ENCODE measurements at places on chromosomes 1 and 21.

- DNase-seq, result no peak
Observed at GRCh38 chr1:234897754-234898454, 230.7 kb downstream of the TOMM20 start.

DNA sequence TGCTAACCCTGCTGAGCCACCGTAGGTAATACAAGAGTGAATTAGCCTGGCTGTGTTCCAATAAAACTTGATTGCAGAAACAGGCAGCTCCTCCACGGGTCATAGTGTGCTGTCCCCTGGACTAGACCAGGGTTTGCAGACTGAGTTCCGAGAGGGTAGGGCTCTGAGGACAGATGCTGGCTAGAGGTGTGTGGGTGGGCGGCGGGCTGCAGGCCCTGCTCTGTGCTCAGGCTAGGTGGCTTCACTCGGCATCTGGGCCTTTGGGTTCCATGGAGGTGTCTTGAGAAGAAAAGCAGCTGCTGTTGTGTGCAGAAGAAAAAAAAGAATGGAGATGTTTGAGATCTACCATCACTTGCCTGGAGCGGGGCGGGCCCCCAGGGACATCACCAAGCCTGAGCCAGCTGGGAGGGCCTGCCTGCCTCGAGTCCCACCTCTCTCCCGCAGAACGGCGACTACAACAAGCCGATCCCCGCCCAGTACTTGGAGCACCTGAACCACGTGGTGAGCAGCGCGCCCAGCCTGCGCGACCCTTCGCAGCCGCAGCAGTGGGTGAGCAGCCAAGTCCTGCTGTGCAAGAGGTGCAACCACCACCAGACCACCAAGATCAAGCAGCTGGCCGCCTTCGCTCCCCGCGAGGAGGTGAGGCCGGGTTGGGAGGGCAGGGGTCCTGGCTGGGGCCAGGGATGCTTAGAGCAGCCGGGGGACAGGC, 7.9 kb downstream of the TMEM201 start:
- no peak for DNase-seq

DNA sequence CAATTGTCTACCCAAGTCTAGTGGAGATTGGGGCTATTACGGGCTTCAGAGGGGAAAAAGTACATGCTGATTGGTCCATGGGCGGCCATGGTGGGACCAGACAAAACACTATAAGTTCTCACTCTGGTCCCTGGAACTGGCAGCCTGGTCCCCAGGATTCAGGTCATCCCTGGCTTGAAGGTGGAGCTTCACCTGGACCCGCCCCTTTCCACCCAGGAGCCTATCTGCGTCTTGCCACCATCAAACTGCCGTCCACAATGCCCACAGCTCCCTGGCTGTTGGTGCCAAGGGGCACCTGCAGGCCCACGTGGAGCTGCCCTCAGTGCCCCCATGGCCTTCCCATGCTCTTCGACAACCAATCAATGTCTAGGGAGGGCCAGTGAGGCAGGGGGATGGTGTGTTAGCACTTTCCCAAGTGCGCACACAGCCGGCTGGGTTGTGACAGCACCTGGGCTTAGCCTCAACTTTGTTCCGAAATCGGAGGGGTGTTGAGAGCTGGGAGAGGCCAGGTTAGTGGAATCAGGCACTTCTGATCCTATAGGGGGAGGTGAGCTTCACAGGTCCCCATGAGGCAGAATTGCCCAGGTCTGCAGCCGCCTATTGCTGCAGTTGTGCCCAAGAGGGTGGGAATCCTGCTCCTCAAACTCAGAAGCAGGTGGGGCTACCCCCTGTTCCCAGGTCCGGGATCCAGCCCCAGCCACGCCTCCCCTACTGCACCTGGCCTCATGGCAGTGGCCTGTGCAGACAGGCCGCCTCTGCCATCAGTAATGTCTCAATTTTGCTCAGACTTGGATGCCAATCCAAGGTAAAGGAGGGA, 1369.4 kb upstream of the PRMT6 start:
- DNase-seq, result peak; percentile 44

- DNase-seq, result no peak
Observed at GRCh38 chr1:42317308-42317707, 17.7 kb downstream of the FOXJ3 start.

GRCh38 chr1:209704584-209704983, at the start of gene HSD11B1:
TSS of gene HSD11B1 (plus strand) at chr1:209704846. CDS start at chr1:209704943, 97 bp downstream.
- DNase-seq, result peak; percentile 21

GRCh38 chr1:31886866-31887265, 51.3 kb downstream of the PTP4A2 start:
- no peak for DNase-seq

DNA sequence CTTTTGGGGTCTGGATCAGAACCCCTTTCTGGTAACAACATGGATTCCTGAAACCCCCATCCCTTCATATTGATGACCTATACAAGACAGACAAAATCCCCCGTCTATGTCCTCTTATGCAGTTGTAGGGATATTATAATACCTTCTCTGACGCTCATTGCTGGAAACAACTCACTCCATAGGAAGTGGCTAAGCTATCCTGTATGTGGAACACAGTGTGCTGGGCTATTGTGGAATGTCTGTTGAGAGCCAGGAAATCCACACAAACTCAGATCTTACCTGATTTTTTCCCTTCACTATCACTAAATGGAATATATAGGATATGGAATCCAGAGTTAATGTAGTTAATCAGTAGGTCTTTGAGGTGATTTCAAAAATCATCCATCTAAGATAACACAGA, 17.7 kb upstream of the PIK3R3 start:
- DNase-seq, result no peak

- peak; percentile 74 for DNase-seq
Observed at GRCh38 chr21:26846036-26846931, 1.1 kb upstream of the ADAMTS1 start.

GRCh38 chr1:224523676-224524075, 89.1 kb upstream of the WDR26 start:
- no peak for DNase-seq

DNA sequence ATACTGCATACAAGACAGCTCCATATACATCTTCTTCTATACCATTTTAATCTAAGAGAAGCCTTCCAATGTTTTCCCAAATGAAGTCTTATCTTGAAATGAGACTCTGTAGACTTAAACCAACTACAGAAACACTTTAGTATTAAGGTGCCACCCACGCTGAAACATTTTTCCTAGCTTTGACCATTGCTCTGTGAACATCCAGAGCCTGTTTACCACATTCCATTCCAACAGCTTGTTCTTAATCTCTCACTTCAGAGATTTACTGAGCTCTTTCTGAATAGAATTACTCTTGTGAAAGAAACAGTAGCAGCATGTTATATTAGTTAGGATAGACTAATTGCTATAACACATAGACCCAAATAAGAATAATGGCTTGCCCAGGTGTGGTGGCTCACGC, 19.6 kb upstream of the POGZ start:
- DNase-seq, result no peak

- no peak for DNase-seq
Observed at GRCh38 chr1:14326857-14327256, 271.6 kb upstream of the KAZN start.

DNA sequence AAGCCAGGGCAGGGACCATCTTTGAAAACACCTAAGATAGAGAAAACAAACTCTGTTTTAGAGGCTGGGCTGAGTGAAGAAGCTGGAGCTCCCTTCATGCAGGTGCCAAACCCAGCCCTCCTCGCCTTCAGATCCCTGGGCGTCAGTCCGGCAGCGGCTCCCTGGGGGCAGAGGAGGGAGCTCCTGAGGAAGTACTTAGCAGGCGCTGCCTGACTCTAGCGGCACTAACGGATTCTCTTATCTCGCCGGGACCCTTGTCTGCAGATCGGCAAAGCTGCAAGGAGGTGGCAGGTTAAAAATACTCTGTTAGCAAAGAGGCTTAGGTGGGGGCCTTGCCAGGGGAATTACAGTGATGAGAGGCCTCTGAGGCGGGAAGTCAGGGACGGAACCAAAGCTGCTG, 79.6 kb downstream of the PLXNA2 start:
- DNase-seq, result no peak

DNA sequence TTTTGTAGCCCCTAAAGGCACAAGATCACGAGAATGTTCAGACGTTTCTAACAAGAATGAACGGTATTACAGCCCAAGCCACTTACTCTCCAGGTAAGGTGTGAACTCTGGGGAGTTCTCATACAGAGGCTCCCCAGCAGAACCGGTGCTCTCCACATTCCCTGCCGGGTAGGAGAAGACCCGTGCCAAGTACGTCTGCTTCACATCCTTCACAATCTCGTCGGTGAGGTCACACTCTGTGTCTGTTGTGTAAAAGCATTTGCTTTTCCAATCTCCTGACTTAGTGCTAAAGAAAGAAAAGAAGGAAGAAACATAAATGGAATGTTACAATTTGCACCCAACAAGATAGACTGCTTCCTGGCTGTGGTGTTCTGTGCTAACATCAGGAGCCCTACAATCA, 5.7 kb downstream of the F3 start:
- DNase-seq, result no peak

DNA sequence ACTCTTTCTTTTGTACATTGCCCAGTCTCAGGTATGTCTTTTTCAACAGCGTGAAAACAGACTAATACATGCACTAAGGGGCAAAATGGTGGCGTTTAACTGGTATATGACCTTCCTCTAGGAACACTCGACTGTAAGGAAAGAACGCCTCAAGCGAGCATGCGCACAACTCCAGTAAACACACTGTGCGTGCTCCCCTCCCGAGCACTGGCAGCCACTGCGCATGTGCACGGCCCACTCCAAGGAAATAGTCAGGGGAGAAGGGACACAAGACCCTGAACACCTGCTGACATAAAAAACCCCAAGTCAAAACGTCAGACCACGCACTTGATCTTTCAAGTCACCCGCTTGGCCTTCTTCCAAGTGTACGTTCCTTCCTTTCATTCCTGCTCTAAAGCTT, 173.5 kb downstream of the NPHP4 start:
- DNase-seq, result no peak

DNA sequence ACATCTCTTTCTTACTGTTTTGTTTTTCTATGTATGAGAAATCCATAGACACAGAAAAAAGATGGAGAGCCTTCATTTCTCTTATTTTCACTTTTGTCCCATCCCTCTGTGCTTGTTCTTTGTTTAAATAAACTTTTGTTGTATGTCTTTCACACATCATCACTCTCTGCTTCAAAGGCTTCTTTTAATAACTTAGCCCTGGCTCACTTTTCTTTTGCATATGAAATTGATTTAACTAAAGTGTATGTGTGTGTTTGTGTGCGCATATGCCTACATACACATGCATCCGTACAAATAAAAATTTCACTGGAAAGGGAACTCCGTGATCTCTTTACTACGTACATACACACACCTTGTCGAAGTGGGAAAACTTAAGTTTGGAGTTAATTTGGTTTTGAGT, 168.6 kb downstream of the NFIA start:
- no peak for DNase-seq

Data from pancreas (tissue), 10 donors.